ENCODE measurements at places on chromosomes 13 and 19. TPM values are rescaled to one million over a fixed set of nuclear protein-coding genes. Genes with fewer than 3 reads are reported as not detected.

GRCh38 chr13:93925990-93926389 lies 553.5 kb downstream of the DCT start:
- no peak for DNase-seq

DNA sequence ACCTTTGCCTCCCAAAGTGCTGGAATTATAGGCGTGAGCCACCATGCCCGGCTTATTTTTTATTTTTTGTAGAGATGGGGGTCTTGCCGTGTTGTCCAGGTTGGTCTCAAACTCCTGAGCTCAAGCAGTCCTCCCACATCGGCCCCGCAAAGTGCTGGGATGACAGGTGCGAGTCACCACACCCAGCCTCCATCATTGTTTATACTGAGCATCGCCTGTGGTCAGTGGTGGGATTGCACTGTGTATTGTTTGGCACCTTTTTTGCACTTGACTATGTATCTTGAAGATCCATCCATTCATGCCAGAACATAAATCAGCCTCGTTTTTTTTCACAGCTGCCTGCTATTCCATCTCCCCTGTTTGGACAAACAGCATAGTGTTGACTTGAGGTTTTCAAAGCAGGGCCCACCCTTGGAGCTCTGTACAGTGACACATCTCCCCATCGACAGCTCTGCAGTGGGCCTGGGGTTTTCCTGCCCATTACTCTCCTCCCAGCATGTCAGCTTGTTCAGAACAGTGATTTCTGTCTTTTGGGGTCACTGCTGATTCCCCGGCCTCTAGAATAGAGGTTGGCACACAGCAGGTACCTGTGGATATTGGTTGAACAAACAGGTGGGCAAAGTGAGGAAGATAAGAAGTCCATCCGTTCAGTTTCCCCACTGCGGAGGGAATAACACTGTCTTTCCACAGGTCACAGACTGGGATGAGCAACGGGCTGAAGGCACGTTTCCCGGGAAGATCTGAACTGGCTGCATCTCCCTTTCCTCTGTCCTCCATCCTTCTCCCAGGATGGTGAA lies 8.2 kb upstream of the UPK1A start:
- no peak for DNase-seq

Gene MUC16
- 0.02 TPM for total RNA-seq

GRCh38 chr19:46021531-46022041 lies 1.3 kb downstream of the PGLYRP1 start:
- no peak for DNase-seq

Gene PCDH8
- total RNA-seq = 0.07 TPM

Gene ATP8B3
- total RNA-seq = 0.18 TPM

DNA sequence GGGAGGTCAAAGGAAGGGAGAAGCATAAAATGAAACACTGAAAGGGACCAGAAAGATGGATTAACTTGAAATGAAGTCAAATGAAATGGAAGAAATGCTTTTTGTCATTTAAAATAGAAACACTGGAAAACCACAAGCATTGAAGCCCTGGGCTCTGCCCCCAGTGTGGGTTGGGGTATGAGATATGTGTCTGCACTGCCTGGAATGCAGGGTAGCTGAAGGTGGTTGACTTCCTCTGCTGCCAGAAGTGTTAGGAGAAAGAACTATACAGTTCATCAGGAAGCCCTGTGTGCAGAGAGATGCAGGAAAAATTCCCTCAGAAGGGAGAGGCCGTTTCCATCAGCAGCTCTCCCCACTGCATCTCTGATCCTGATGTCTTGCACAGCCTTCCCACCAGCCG lies 69.2 kb downstream of the DHRS12 start:
- no peak for DNase-seq

DNA sequence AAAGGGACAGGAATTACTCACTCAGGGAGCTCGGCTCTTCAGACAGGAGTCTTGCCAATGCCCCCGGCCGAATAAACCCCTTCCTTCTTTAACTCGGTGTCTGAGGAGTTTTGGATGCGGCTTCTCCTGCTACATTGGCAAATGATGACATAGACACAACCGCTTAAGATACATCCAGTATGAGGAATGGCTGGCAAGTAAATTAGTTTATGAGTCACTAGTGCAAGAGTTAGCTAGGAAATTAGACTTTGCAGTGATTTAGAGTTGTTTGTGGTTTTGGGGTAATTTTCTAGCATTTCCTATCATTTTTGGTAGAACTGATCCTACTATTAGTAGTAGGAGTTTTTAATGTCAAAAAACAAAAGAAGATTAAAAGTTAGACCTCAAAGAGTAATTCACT lies 166.2 kb downstream of the SLITRK1 start:
- no peak for DNase-seq

DNA sequence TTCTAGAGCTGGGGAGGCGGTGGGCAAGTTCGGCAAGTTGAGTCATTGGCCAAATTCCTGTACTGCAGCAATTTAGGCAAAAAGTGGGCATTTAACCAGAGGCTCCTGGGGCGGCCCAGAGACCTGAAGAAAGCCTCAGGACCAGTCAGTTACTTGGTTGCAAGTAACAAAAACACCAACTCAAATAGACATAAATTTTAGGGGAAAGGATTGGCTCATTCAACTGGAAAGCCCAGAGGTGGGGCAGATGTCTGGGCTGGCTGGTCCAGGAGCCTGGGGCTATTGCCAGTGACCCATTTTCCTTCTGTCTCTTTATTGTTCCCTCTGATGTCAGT lies 97.1 kb downstream of the SIPA1L3 start:
- no peak for DNase-seq

DNA sequence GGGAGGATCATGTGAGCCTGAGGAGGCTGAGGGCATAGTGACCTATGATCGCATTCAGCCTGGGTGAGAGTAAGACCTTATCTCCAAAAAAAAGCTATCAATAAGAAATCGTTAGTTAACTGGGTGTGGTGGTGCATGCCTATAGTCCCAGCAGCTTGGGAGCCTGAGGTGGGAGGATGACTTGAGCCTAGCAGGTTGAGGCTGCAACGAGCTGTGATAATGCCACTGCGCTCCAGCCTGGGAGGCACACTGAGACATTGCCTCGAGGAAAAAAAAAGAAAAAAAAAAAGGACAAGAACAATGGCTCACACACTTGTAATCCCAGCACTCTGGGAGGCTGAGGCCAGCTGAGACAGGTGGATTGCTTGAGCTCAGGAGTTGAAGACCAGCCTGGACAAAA lies 16.2 kb downstream of the PSPC1 start:
- DNase-seq = no peak

Gene PLPP2
- total RNA-seq = not detected

Gene TNFAIP8L1
- 3.3 TPM for total RNA-seq

DNA sequence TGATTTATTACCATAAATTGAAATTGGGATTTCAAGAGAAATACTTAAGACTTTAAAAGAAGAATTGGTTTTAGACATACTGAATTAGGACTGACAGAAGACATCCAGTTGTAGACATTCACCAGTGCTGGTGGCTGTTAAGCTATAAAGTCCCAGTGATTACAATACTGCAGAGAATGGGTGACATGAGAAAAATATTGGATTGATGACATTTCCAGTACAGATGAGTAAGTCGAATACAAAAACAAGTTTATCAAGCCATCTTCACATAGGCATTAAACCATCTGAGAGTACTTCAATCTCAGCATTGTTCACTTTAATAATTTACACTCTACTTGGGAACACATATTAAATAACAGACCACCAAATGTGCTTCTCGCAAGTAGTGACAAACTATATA lies 66.8 kb downstream of the TBC1D4 start:
- DNase-seq = no peak

- DNase-seq = no peak
Observed at GRCh38 chr13:24179486-24179850, 18.9 kb downstream of the SPATA13 start.

Gene LRRC8E
- total RNA-seq = 0.26 TPM

GRCh38 chr13:97262058-97262457 lies 39.9 kb downstream of the MBNL2 start:
- DNase-seq = peak; percentile 30

- no peak for DNase-seq
Observed at GRCh38 chr19:44260343-44260681, 626 bp downstream of the ZNF233 start.

Gene FGF22
- not detected for total RNA-seq

Gene FGF9
- 1.6 TPM for total RNA-seq

DNA sequence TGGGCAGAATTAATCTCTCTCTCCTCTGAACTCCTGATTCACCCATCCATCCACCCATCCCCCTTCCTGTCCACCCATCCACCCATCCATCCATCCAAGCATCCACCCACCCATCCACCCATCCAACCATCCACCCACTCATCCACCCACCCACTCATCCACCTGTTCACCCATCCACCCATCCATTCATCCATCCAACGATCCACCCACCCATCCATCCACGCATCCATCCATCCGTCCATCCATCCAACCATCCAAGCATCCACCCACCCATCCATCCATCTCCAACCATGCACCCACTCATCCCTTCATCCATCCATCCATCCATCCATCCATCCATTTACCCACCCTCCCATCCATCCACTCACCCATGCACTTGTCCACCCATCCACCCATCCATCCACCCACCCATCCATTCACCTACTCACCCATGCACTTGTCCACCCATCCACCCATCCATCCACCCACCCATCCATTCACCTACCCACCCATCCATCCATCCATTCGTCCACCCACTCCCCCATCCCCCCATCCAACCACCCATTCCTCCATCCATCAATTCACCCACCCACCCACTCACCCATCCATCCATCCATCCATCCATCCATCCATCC lies 18.7 kb downstream of the MEX3D start:
- no peak for DNase-seq

GRCh38 chr13:60453490-60453889 lies 56.5 kb downstream of the TDRD3 start:
- DNase-seq = no peak

Gene C19orf81
- 0.54 TPM for total RNA-seq

DNA sequence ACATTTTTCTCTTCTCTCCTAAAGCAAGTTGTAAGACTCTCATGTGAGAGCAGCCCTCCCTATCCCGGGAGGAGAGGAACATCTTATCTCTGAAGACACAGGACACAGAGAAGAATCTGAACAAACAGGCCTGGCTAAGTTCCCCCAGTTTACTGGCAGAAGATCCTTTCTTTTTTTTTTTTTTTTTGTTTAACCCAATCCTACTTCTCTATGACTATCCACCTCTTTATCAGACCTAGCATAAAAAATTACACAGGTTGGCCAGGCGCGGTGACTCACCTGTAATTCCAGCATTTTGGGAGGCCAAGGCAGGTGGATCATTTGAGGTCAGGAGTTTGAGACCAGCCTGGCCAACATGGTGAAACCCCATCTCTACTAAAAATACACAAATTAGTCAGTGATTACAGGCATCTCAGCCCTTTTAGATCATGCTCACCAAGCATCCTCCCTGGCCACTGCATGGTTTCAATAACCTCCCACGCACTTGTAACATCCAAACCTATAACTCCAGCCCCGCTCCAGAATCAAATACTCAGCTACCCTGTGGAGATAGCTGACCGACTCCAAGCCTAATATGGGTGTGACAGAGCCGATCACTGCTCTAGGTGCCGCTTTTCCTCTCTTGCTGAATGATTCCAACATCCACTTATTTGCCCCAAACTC lies 27.3 kb upstream of the MUC16 start:
- DNase-seq = no peak

Gene MEX3D
- total RNA-seq = 2.9 TPM

GRCh38 chr13:98880677-98881076 lies 97.2 kb downstream of the DOCK9 start:
- DNase-seq = no peak

- DNase-seq = no peak
Observed at GRCh38 chr13:45101327-45102018, 18.8 kb upstream of the GTF2F2 start.

Gene IGFL3
- total RNA-seq = not detected

DNA sequence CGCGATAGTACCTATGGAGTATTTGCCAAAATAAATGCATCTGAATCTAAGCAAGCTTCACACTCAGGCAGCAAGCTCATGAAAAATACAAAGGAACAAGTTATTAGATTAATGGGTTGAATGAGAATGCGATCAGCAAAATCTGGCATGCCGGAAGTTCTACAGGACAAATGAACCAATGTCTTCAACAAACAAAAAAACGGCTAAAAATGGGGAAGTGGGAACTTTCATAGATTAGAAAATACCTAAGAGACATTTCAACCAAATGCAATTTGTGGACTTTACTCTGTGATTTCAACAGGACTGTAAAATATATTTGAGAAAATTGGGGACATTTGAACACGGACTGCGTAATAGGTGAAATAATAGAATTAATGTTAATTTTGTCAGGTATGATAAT lies 22.4 kb upstream of the RNASEH2B start:
- no peak for DNase-seq

GRCh38 chr19:55623130-55623529 lies 1.2 kb downstream of the ZNF784 start:
- DNase-seq = no peak
